ENCODE measurements at places on chromosomes 5 and 9. TPM values are rescaled to one million over a fixed set of nuclear protein-coding genes. Genes with fewer than 3 reads are reported as not detected.

DNA sequence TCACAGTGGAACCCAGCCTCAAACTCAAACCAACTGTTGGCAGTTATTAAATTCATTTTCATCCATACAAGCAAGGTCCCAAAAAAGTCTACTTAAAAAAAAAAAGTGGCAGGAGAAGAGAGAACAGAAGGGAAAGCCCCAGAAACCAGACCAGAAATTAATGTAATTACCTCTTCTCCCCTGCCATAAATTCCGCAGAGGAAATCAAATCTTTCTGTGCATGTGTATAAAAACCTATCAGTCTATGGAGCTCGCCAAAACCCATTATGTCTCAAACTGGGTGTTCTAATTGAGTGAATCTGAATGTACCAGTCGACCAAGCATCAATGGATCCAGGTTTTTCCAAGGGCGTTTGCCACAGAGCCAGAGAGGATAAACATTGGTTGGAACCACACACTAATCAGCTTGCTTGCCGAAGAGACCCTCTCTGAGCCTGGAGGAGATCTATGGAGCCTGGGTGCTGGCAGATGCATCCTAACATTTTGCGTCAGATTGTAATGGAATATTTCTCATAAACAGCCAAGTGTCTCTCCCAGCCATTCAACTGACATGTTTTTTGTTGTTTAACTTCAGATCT is 7.9 kb upstream of the HAND1 start:
- no peak for DNase-seq

DNA sequence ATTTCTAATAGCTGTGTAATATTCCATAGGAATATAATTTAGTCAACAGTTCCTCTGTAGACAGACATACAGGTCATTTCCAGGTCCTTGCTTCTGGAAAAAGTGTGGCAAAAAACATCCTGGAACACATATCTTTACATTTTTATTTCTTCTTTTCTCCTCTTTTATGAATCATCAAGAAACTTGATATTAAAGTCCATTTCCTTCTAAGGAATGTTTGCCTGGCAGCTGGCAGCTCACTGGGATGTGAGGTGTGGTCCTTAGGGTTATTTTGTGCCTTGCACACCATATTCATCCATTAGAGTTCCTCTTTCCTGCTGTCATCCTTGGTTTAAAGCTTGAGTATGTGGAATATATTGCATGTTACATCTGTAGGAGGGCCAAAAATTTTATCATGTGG is 122.0 kb downstream of the GALNT10 start:
- no peak for DNase-seq

DNA sequence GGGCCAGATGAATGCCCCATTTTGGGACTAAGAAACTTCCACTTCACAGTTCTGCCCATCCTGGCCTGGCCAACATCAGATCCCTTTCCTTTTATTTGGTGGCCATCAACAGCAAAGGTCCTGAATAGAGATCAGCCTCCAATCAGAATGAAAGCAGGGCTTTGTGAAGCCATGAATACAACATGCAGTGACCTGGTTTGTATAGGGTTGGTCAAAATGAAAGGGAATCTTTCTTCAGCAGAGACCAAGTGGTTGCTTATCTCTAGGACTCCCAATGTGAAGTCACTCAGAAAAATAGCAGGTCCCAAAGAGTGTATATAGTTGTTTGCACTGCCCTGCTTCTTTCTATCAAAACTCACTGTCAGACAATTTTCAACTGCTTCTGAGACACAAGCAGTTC is 113.9 kb upstream of the SLC12A2 start:
- no peak for DNase-seq

Gene SELENOP
- total RNA-seq, result 1,019 TPM

DNA sequence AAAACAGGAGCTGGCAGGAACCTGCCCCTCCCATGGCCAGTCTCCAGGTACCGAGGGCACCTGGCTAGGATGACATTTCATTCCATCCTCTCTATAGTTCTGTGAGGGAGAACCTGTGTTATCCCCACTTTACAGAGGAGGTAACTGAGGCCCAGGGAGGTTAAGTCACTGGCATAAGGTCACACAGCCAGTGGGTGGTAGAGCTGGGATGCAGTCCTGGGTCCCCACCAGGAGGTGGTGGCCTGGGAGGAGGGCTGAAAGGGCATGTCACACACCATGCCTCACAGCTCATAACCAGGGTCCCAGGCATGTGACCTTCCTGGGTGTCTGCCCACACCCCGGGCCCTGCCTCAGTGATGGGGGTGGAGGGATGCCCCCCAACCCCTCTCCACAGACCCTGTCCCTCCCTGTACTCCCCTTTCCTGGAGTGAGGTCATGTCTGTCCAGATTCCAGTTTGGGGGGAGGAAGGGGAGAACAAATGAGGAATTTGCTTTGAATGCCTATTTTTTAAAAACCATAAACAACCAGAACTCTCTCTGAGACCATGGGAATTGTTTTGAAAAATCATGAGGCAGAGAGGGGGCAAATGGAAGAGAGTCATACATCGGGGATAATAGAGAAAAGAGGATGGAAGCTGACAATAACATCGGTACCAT is 77.7 kb upstream of the STXBP1 start:
- no peak for DNase-seq

GRCh38 chr9:7097785-7098752 is 340.3 kb downstream of the KDM4C start:
- no peak for DNase-seq

Gene CAMK2A
- total RNA-seq, result not detected

GRCh38 chr9:112867275-112867991 is 23.2 kb downstream of the SLC46A2 start:
- DNase-seq, result no peak

- no peak for DNase-seq
Measured at GRCh38 chr9:136732444-136733178, 10.1 kb downstream of the LCN10 start.

Gene GNPDA1
- total RNA-seq, result 32.7 TPM

- DNase-seq, result no peak
Measured at GRCh38 chr5:155455791-155456514, 442.4 kb downstream of the KIF4B start.

DNA sequence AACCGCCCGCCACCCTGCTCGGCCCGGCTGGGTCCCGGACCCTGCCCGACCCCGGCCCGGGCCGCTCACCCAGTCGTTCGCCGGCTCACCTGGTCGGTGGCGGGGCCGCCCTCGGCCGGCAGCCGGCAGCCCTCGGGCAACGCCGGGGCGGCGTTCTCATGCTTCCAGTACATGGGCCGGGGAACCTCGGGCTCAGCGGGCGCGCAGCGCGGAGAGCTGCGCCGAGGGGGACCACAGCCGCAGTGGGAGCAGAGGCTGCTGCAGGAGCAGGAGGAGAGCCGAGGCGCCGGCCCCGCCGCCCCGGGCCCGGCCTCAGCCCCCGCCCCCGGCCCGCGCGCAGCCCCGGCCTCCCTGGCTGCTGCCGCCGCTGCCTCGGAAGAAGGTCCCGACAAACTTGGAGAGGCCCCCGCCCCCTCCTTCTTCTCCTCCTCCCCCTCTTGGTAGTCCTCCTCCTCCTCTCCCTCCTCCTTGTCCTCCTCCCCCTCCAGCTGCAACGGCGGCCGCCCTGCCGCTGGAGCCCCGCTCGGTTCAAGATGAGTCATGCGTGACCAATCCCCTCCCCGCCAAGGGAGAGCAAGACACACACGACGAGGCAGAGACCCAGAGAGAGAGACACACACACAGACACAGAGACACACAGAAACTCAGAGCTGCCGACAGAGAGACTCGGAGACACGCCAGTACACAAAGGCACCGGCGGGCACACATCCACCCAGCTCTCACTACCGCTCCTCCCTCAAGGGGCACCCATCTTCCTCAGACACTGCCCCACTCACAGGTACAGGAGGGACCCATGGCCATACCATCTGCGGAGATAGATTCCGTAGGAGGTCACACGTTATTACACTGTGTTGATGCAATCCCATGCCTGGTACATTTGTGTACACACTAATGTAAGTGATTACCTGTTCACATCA is at the start of gene LHX6:
Gene LHX6, minus strand, starts transcription at position 390 of the 917 bp plus-strand sequence. Its CDS starts 217 bp downstream, at position 173.
- DNase-seq, result no peak

GRCh38 chr9:504921-505740 is 290.5 kb downstream of the DOCK8 start:
- no peak for DNase-seq

DNA sequence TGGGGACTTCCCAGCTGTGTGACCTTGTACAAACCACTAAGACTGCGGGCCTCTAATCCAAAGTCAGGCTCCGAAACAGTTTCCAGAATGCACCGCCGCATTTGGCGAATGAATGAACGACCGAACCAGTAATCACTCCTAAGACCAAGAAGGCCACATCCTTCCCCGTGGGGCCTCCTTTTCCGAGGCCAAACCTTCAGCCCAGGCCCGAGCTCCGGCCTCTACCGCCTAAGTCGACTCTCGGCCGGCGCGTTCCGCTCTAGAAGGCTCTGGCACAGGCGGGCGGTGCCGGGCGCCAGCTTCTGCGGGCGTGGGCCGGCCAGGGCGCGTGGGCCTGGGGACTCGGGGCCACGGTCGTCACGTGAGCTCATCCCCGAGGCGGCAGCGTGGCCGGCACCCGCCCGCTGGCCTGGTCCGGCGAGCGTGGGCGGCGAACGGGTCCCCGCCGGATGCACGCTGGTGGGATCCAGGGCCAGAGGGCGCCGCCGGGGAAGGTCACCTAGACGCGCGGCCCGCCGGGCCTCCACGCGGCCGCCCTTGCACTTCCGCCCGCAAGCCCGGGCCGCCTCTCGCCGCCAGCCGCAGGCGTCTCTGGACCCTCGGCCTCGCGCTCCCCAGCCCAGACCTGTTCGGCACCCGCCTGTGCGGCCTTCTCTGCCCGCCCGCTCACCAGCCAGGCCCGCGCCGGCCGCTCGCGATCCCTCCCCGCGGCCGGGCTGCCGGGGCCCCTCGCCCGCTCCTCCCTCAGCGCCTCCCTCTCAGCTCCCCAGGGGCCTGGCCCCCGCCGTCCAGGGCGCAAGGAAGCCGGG is 754 bp downstream of the VDAC1 start:
- DNase-seq, result peak; percentile 36

- DNase-seq, result no peak
Measured at GRCh38 chr9:89542401-89543021, 44.6 kb upstream of the SEMA4D start.

- no peak for DNase-seq
Measured at GRCh38 chr5:155013526-155013925, at the start of gene KIF4B. TSS of gene KIF4B (plus strand) at chr5:155013755. CDS start at chr5:155013860, 105 bp downstream.

DNA sequence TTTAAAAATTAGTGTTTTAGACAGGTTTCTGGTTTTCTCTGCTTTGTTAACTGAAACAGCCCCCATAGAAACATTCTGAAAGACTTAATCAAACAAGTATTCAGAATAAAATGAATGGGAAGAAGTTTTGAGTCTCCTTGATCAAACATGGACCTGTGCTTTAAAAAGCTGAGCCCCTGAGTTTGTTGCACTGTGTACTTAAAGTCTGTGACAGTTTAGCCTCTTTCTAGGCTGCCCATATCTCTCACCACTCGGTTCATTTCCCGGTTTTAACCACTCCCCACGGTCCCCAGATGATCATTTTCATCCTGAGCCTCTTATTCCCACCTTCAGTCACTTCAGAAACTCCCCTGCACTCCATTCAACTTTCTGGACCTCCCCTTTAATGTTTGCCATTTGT is 215.9 kb upstream of the DMRT1 start:
- DNase-seq, result no peak

- DNase-seq, result no peak
Measured at GRCh38 chr9:109843641-109844040, 63.6 kb downstream of the PALM2AKAP2 start.

GRCh38 chr9:98191671-98192502 is 550 bp downstream of the CORO2A start:
- DNase-seq, result no peak

- DNase-seq, result no peak
Measured at GRCh38 chr5:139137697-139138096, 60.5 kb downstream of the SIL1 start.

- no peak for DNase-seq
Measured at GRCh38 chr5:139637438-139638089, 10.6 kb upstream of the CXXC5 start.

Gene GALT
- total RNA-seq, result 32.8 TPM

Gene NPR2
- total RNA-seq, result 13.7 TPM

Gene WNK2
- total RNA-seq, result 1.7 TPM

GRCh38 chr5:144205141-144205551 is 34.5 kb downstream of the KCTD16 start:
- DNase-seq, result no peak

- DNase-seq, result no peak
Measured at GRCh38 chr9:89431930-89432725, 65.8 kb downstream of the SEMA4D start.

Gene SLC6A7
- not detected for total RNA-seq

DNA sequence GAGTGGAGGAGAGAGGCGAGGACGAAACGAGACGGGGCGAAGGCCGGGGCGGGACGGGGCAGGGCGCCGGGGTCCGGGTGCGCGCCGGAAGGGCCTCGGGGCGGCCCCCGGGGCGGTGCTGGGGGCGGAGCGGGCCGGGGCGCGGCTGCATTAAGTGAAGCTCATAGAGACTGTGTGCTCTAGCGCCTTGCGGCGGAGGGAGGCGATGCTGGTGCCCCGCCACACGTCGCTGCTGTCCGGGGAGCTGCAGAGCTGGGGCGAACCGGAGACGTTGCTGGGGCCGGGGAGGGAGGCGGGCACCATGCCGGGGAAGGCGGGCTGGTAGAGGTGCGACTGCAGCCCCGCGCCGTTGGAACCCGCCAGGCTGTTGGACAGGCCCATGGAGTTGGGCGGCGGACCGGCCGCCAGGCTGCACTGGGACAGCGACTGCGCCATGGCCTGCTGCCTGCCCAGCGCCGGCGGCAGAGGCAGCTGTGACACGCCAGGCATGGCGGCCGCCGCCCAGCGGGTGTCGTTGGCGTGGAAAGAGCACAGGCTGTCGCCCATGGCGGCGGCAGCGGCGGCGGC is 8.3 kb downstream of the OTP start:
- no peak for DNase-seq

DNA sequence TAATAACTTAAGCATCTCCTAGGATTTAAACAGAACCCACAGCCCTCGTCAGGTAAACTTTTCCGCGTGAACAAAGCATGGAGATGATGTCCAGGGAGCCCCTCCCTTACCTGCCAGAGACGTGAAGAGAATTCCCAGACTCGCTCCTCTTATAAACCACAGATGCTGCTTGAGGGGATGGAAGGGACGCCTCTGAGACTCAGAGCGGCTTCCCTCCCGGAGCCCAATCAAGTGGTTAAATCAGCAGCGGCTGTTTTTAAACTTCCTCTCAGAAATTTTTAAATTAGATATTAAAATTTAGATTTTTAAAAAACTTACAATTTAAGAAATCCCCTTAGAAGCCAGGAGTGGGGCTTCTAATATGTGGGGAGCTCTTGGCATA is 71.8 kb downstream of the RAPGEF1 start:
- DNase-seq, result no peak

Gene RFX3
- 7.0 TPM for total RNA-seq

Gene CEL
- 0.32 TPM for total RNA-seq

DNA sequence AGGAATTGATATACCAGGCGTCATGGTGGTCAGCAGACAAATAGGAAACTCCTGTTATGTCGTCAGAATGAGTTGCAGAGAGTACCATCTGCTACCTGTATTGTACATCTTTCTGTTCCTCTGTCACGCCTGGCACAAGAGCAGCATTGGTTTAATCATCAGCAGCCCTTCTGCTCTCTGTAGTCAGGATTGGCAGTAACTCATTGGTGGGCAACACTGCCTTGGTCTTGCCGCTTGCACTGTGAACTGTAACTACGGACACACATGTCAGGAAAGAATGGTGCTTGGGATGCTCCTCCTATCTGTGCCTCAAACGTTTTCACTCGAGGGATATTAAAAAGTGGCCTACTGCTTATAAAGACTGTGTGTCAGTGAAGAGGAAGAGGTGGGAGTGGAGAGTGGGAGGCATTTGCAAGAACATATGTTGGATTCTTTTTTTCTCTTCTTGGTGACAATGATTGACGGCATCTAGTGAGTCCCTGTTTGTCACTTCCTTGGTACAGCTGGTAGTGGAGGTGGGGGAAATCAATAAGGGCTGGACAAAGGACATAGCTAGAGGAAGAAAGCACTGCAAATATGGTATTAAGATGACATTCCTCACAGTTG is 76.6 kb downstream of the F2RL2 start:
- no peak for DNase-seq

Gene LTC4S
- total RNA-seq, result 15.1 TPM

Measured in omental fat pad (tissue), 4 donors.